ENCODE measurements at places on chromosomes 11 and 22.

DNA sequence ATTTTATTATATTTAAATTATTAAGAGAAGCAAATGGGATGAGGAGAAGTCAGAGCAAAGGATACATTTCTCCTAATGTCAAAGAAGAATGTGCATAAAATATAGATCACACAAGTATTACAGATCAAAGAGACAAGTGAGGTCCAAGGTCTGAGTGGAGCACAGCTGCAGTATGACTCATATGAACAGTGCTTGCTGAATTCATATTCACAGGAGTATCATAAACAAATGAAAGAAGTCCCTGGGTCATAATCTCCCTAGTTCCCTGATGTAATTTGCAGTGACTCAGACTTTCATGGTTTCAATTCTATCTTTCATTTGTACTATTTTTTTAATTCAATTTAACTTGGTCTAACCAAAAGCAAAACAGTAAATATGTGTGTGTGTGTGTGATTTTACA is 499.0 kb upstream of the CCDC179 start:
- DNase-seq = no peak

DNA sequence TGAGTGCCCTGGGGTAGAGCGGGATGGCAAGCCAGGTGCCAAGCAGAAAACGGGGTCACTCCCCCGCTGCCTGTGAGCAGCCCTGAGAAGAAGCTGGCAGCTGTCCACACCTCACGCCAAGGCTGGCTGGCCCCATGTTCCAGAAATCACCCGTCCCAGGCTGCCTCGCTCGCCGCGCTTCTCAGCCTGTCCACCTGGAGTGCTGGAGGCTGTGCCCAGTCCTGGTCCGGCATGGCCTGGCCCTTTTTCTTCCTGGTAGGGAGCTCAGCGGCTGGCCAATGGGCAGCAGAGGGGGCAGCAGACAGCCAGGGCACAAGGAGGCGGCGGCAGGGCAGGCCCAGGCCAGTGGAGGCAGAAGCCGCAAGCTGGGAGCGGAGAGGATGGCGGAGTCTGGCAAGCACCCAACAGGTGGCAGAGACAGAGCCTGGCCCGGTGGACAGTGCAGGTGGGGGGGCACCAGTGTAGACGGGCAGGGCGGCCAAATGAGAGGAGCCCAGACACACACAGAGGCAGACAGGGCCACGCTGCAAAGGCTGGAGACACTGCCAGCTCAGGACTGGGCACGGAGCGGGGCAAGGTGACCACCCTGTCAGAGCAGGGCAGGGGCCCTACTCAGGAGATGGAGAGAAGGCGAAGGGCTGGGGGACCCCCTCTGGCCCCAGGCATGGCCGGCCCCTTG is 37.2 kb upstream of the TH start:
- no peak for DNase-seq

- no peak for DNase-seq
Observed at GRCh38 chr11:81700076-81700475, 1033.6 kb downstream of the FAM181B start.

- DNase-seq = no peak
Observed at GRCh38 chr11:97048481-97048880, 658.7 kb downstream of the JRKL start.

- DNase-seq = no peak
Observed at GRCh38 chr11:73463359-73463758, 87.2 kb downstream of the RELT start.

GRCh38 chr11:82523141-82523540 is 210.5 kb downstream of the FAM181B start:
- no peak for DNase-seq

All from CD4-positive, alpha-beta T cell treated with Interleukin-4 for 4 hours (primary cell).